ENCODE measurements at places on chromosomes 2 and 18.

DNA sequence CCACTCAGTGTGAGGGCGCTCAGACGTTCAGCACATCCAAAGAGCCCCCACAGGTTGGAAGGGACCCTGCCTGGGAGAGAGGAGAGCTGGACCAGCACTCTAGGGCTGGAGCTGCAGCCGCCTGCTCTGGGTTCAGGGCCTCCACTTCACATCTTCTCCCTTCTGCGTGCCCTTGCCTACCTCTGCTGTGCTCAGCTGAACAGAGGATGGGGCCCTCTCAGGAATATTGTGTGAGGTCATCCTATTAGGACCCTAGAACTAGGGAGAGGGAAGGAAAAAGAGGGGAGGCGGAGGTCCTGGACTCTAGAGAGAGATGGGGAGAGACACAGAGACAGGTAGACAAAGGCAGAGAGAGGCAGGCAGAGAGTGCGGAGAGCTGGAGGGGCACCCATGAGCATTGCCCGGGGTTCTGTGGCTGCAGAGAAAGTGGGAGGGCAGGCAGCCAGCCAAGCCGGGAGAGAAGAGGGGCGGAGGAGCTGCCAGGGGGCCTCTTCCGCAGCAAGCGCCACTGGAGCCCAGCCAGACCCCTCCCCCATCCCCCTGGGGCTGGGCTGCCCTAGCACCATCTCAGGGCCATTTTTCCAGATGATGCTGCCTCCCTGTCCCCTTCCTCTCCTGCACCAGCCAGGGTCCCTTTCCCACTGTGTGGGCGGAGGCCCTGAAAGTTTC is 8.3 kb upstream of the TNS1 start:
- no peaks in the 10 kb centered on the region for H3K27me3 ChIP-seq
- no peak overlapping the region for H3K4me3 ChIP-seq
- H3K4me1 ChIP-seq, result peaks cover 18% of the 10 kb centered on the region
- H3K36me3 ChIP-seq, result no peaks in the 10 kb centered on the region

- no peaks in the 10 kb centered on the region for H3K36me3 ChIP-seq
- DNase-seq, result no peak
- no peak overlapping the region for H3K4me3 ChIP-seq
Observed at GRCh38 chr2:28378679-28379584, 13.7 kb upstream of the FOSL2 start.

- peak overlapping the region; percentile 100 for H3K4me3 ChIP-seq
- H3K27ac ChIP-seq, result peak overlapping the region; percentile 100
- peak; percentile 85 for DNase-seq
Observed at GRCh38 chr2:218398437-218399390, 954 bp upstream of the CTDSP1 start.

DNA sequence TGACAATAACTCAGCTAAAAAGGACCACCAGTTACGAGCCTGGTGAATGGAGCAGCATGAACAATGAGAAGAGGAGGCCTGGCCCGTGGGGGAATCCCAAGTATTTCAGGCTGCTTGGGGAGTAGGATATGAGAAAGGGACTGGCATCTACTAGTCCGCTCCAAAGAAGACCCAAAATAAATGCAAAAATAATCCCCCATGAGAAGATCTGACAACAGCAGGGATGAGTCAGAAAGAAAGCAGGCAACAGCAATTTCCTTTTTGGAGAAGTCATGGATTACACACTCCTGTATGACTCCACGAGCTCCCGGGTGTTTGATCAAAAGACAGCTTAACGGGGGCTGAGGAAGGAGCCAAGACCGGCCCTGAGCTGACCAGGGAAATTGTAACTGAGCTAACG is 111.4 kb downstream of the SOX11 start:
- H3K4me3 ChIP-seq, result no peak overlapping the region
- no peaks in the 10 kb centered on the region for H3K4me1 ChIP-seq
- no peaks in the 10 kb centered on the region for H3K27me3 ChIP-seq
- H3K36me3 ChIP-seq, result no peaks in the 10 kb centered on the region
- H3K27ac ChIP-seq, result no peak overlapping the region
- no peak for DNase-seq

- peak overlapping the region; percentile 39 for H3K4me3 ChIP-seq
- peaks cover 34% of the 10 kb centered on the region for H3K4me1 ChIP-seq
- H3K36me3 ChIP-seq, result no peaks in the 10 kb centered on the region
- no peaks in the 10 kb centered on the region for H3K27me3 ChIP-seq
- DNase-seq, result peak; percentile 20
- peak overlapping the region; percentile 91 for H3K27ac ChIP-seq
Observed at GRCh38 chr2:127700527-127701192, 637 bp upstream of the SFT2D3 start.

DNA sequence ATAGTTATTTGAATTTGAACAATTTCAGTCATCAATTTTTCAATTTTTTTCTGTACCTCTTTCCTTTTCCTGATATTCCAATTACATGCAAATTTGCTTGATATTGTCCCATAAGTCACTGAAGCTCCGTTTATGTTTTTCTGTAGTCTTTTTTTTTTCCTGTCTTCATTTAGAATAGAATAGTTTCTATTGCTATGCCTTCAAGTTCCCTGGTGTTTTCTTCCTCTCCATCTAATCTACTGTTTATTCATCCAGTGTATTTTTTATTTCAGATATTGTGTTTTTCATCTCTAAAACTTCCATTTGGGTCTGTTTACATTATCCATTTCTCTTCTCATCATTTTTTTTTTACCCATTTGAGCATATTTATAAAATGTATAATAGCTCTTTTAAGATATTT is 8.0 kb upstream of the EIF2AK2 start:
- H3K4me1 ChIP-seq, result no peaks in the 10 kb centered on the region
- H3K27me3 ChIP-seq, result no peaks in the 10 kb centered on the region
- no peak for DNase-seq
- H3K4me3 ChIP-seq, result no peak overlapping the region
- H3K36me3 ChIP-seq, result no peaks in the 10 kb centered on the region

GRCh38 chr2:171180229-171180930 is 19.7 kb upstream of the TLK1 start:
- H3K27ac ChIP-seq, result no peak overlapping the region
- no peaks in the 10 kb centered on the region for H3K27me3 ChIP-seq
- no peak overlapping the region for H3K4me3 ChIP-seq
- H3K4me1 ChIP-seq, result no peaks in the 10 kb centered on the region
- DNase-seq, result no peak

- no peaks in the 10 kb centered on the region for H3K4me1 ChIP-seq
- no peak overlapping the region for H3K4me3 ChIP-seq
- no peaks in the 10 kb centered on the region for H3K27me3 ChIP-seq
- DNase-seq, result no peak
Observed at GRCh38 chr2:16515696-16516095, 149.9 kb downstream of the CYRIA start.

- H3K4me1 ChIP-seq, result no peaks in the 10 kb centered on the region
- H3K27me3 ChIP-seq, result no peaks in the 10 kb centered on the region
- H3K27ac ChIP-seq, result no peak overlapping the region
- peaks cover 6% of the 10 kb centered on the region for H3K36me3 ChIP-seq
- H3K4me3 ChIP-seq, result no peak overlapping the region
- DNase-seq, result no peak
Observed at GRCh38 chr2:227029426-227030105, 134.4 kb downstream of the COL4A4 start.

- no peak overlapping the region for H3K4me3 ChIP-seq
- DNase-seq, result no peak
- H3K36me3 ChIP-seq, result no peaks in the 10 kb centered on the region
Observed at GRCh38 chr2:80515964-80516363, 211.4 kb upstream of the LRRTM1 start.

- no peaks in the 10 kb centered on the region for H3K27me3 ChIP-seq
- no peak for DNase-seq
- H3K4me1 ChIP-seq, result no peaks in the 10 kb centered on the region
- no peak overlapping the region for H3K27ac ChIP-seq
Observed at GRCh38 chr2:157427003-157427921, 16.6 kb downstream of the CYTIP start.

DNA sequence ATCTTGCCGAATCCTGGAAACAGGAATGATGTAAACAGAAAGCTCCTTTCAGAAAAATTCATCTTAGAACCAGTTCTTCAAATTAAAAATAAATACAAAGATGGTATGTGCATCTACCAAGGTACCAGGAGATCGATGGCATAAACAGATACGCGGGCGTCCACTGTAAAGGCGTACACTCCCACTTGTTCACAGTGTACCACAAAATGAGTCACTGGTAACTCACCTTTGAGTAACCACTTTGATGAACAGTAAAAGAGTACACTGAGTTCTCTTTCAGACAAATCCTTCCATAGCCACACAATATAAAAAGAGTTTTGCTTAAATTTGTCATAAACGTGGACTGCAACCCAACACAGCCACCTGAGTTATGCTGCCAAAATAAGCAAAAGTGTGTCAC is 128.3 kb downstream of the DNER start:
- no peaks in the 10 kb centered on the region for H3K4me1 ChIP-seq
- DNase-seq, result no peak

DNA sequence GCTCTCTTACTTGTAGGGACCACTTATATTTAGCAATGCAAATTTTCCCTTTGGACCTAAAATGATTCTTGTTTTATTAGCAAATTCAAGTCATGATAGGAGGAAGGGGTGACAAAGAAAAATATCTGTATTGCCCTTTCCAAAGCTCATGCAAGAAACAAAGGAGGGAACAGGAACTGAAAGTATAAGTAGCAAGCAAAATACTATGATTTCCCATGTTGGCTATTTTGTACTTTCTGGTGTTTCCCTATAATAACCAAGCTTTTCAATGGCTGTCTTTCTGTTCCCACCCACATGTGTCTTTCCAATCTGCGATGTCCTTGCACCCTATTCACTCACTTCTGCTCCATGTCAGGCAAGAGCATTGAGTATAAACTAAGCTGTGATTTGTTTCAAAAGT is 279.7 kb downstream of the RNF144A start:
- no peak for DNase-seq
- no peaks in the 10 kb centered on the region for H3K4me1 ChIP-seq
- H3K36me3 ChIP-seq, result no peaks in the 10 kb centered on the region
- no peak overlapping the region for H3K27ac ChIP-seq

GRCh38 chr18:55529581-55529980 is 58.4 kb downstream of the TCF4 start:
- no peaks in the 10 kb centered on the region for H3K36me3 ChIP-seq
- H3K4me1 ChIP-seq, result no peaks in the 10 kb centered on the region
- H3K27me3 ChIP-seq, result no peaks in the 10 kb centered on the region

DNA sequence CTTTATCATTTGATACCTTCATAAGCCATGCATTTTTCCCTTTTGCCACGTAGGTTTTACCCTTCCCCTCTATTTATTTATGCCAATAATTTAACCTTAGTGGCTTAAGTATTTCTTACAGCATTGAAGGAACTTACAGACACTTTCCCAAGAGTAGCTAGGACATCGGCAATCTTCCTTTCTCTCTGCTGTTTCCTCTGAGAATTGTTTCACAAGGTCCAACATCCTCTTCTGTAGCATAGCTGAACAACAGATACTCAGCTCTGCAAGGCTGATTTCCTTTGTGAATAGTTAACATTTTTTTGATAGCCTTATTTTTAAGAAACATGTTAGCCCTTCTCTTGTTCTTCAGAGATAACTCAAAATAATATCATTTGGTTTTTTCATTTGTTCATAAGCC is 1.1 kb upstream of the GCA start:
- no peaks in the 10 kb centered on the region for H3K4me1 ChIP-seq
- H3K27me3 ChIP-seq, result no peaks in the 10 kb centered on the region
- H3K36me3 ChIP-seq, result no peaks in the 10 kb centered on the region
- no peak overlapping the region for H3K4me3 ChIP-seq
- no peak for DNase-seq

GRCh38 chr2:229088517-229088913 is 182.6 kb downstream of the PID1 start:
- no peak overlapping the region for H3K4me3 ChIP-seq
- H3K4me1 ChIP-seq, result no peaks in the 10 kb centered on the region
- no peak for DNase-seq
- H3K27me3 ChIP-seq, result no peaks in the 10 kb centered on the region
- no peak overlapping the region for H3K27ac ChIP-seq

DNA sequence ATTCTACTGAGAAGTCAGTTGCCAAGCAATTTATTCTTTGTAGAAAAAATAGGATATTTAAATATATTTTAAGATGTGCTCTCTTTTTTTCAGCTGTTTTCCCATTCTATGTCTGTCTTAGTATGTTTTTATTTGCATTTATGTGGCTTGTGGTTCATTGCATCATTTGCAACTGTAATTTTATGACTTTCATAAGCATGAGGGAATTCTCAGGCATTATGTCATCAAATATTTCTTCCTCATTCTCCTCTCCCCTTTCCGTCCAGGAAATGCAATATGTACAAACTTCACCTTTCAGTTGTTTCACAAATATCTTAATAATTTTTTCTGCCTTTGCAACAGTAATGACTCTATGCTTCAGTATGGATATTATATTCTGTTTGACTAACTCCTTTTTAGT is 560.2 kb upstream of the LRATD1 start:
- no peak overlapping the region for H3K4me3 ChIP-seq
- H3K4me1 ChIP-seq, result no peaks in the 10 kb centered on the region
- H3K27me3 ChIP-seq, result no peaks in the 10 kb centered on the region
- H3K27ac ChIP-seq, result no peak overlapping the region
- H3K36me3 ChIP-seq, result no peaks in the 10 kb centered on the region

GRCh38 chr2:149799013-149799705 is 211.6 kb upstream of the MMADHC start:
- DNase-seq, result no peak
- H3K27me3 ChIP-seq, result no peaks in the 10 kb centered on the region
- no peak overlapping the region for H3K27ac ChIP-seq
- H3K4me1 ChIP-seq, result no peaks in the 10 kb centered on the region
- H3K4me3 ChIP-seq, result no peak overlapping the region
- H3K36me3 ChIP-seq, result no peaks in the 10 kb centered on the region

DNA sequence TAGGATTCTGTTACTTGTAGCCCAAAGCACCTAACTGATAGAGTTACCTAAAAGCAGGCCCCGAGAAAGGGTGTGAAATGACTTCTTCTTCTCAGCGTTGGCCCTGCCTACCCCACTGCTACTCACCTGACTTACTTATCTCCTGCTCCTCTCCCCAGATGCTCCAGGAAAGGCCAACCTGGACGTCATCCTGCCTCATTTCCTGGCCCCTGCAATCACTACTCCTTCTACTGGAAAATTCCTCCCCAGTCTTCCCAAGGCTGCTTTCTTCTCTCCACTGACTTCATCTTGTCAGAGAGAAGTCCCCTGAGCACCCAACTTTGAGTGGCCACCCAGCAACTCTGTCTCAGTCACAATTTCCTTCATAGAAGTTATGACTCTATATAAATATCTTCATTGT is 63.4 kb upstream of the KLF7 start:
- peaks cover 23% of the 10 kb centered on the region for H3K4me1 ChIP-seq
- no peak overlapping the region for H3K4me3 ChIP-seq
- no peak overlapping the region for H3K27ac ChIP-seq
- H3K27me3 ChIP-seq, result no peaks in the 10 kb centered on the region
- no peaks in the 10 kb centered on the region for H3K36me3 ChIP-seq

- no peak overlapping the region for H3K27ac ChIP-seq
- no peaks in the 10 kb centered on the region for H3K4me1 ChIP-seq
- no peaks in the 10 kb centered on the region for H3K27me3 ChIP-seq
- no peaks in the 10 kb centered on the region for H3K36me3 ChIP-seq
- H3K4me3 ChIP-seq, result no peak overlapping the region
Observed at GRCh38 chr2:214244847-214245246, 166.0 kb upstream of the VWC2L start.

GRCh38 chr2:190802129-190802528 is 78.5 kb upstream of the GLS start:
- H3K27me3 ChIP-seq, result no peaks in the 10 kb centered on the region
- no peak for DNase-seq
- H3K27ac ChIP-seq, result no peak overlapping the region
- H3K4me3 ChIP-seq, result no peak overlapping the region

GRCh38 chr2:43950383-43951008 is 45.3 kb downstream of the LRPPRC start:
- H3K4me1 ChIP-seq, result no peaks in the 10 kb centered on the region
- H3K27me3 ChIP-seq, result no peaks in the 10 kb centered on the region
- H3K4me3 ChIP-seq, result no peak overlapping the region
- no peak for DNase-seq

- no peaks in the 10 kb centered on the region for H3K36me3 ChIP-seq
- no peaks in the 10 kb centered on the region for H3K27me3 ChIP-seq
- H3K27ac ChIP-seq, result no peak overlapping the region
- no peak for DNase-seq
Observed at GRCh38 chr2:30545875-30546274, 98.8 kb downstream of the LCLAT1 start.
